Body of pancreas (tissue), 4 donors: ENCODE measurements at places on chromosomes 2 and 18.

- peak; percentile 63 for DNase-seq
Observed at GRCh38 chr2:180983468-180984242, 3.2 kb downstream of the UBE2E3 start.

GRCh38 chr18:63158676-63159291 lies 160.8 kb downstream of the BCL2 start:
- DNase-seq: no peak

- peak; percentile 85 for DNase-seq
Observed at GRCh38 chr18:63882333-63883141, 5.0 kb upstream of the SERPINB2 start.

- no peak for DNase-seq
Observed at GRCh38 chr2:109436610-109437225, 177.0 kb downstream of the SEPTIN10 start.

- no peak for DNase-seq
Observed at GRCh38 chr2:21019678-21020021, 24.2 kb downstream of the APOB start.

- DNase-seq: no peak
Observed at GRCh38 chr2:210544831-210545230, 11.6 kb upstream of the CPS1 start.

GRCh38 chr18:67608191-67608590 lies 91.7 kb upstream of the DSEL start:
- no peak for DNase-seq

GRCh38 chr2:142131010-142131669 lies at the start of gene LRP1B:
TSS of gene LRP1B (minus strand) at chr2:142131016. CDS start at chr2:142130729, 287 bp downstream.
- peak; percentile 13 for DNase-seq

- peak; percentile 14 for DNase-seq
Observed at GRCh38 chr2:16069663-16069932, 129.2 kb downstream of the MYCN start.

- DNase-seq: no peak
Observed at GRCh38 chr2:155178921-155179320, 480.4 kb downstream of the KCNJ3 start.

GRCh38 chr2:173191601-173192000 lies 116.0 kb downstream of the MAP3K20 start:
- DNase-seq: no peak

GRCh38 chr2:54952978-54953456 lies 97.2 kb downstream of the RTN4 start:
- DNase-seq: no peak

- no peak for DNase-seq
Observed at GRCh38 chr2:240582781-240583180, 3.8 kb upstream of the CAPN10 start.

DNA sequence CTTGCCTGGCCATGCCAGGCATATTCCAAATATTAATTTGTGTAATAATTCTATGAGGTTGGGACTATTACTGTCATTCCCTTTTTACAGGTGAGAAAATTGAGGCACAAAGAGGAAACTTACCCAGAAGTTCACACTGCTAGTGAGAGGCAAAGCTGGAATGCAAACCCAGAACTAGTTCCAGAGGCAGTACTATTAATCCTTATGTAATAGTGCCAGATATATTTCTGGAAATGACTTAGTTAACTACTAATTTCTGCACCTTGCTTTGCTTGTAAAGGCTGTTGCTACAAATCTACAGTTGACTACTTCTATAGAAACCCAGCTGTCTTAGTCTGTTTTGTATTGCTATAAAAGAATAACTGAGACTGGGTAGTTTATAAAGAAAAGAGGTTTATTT lies 5.3 kb upstream of the CFLAR start:
- DNase-seq: no peak

- no peak for DNase-seq
Observed at GRCh38 chr2:16119741-16120140, 179.4 kb downstream of the MYCN start.

- DNase-seq: no peak
Observed at GRCh38 chr2:238653431-238654109, 194.3 kb upstream of the TWIST2 start.

DNA sequence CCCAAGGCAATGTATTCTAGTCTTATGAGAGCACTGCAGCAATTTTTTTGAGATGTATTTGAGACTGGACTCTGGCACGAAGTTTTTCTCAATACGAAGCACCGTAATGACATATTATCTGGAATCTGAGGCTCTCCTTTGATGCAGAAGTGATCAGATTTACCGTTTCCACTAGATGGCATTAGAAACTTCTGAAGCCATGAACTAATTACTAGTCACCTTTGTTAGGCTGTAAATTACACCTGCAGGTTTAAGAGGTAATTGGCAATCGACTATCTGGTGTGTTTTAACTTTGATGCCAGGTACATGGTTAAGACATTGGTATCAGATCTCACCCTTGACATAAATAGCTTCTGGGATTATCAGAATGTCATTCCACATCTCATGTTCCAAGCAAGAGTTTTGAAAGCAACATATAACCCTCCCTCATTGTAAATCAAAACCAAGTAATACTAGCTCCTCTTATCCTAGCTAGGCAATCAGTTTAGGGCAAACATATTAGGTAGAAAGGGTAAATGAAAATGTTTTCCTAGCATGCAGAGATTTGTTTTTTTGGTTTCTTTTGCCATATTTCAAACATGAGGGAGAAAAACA lies 254.6 kb upstream of the SPRED2 start:
- no peak for DNase-seq

DNA sequence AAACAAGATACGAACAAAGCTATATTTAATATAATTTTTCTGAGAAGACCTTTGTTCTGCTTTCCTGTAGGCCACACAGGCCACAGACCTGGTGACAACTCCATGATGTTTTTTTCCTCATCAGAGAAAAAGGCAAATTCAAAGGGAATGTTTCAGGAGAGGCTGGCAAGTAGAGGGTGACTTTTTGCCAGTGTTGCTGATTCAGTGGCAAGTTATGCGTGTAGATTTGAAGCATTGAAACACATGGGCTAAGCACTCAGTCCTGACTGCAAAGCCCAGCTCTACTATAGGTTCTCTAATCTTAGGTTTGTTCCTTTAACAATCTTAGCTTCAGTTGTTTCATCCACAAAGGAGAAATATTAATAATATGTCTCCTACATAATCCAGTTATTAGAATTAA lies 499.8 kb downstream of the SUCLG1 start:
- no peak for DNase-seq

- no peak for DNase-seq
Observed at GRCh38 chr2:191174442-191174841, 23.6 kb upstream of the STAT4 start.

DNA sequence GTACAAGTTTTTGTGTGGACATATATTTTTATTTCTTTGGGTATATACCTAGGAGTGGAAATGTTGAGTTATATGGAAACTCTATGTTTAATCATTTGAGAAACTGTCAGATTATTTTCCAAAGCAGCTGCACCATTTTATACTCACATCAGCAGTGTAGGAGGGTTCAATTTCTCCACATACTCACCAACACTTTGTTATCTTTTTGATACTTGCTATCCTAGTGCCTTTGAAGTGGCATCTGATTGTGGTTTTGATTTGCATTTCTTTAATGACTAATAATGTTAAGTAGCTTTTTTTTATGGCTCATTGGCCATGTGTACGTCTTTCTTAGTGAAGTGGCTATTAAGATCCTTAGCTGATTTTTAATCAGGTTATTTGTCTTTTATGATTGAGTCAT lies 64.7 kb upstream of the SLC8A1 start:
- DNase-seq: no peak

DNA sequence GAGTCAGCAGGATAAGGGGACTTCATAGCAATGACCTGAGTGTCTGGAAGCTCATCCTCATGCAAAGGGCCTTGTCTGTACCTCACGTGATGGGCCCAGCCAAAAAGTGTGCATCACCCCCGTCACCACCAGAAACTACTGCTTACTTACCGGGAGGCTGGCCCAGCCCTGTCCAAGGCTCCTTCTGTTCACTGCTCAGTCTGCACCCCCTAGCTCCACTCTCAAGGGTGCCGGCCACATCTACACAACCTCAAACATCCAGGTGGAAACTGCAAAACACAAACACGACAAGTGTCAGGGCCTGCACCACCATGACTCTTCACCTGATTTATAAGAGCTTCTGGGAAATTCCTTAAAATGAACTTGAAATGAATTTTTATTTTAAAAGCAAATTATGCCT lies 55.1 kb downstream of the ADD2 start:
- no peak for DNase-seq

DNA sequence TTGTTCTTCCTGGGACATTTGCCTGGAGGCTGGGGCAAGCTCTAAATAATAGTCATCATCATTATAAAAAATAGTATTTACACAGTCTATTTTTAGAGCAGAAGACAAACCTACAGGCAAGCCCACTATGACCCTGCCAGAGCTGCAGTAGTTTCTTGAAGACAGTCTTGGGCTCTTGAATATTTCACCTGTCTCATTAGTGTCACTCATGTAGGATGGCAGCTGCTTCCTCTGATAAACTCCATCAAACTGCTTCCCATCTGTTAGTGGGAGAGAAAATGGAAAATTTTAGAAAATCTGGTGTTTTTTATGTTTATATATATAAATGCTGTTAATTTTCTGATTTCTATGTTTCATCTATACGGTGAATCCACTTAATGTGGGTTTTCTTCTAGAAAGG lies 8.5 kb upstream of the CYRIA start:
- no peak for DNase-seq

GRCh38 chr2:240355001-240355891 lies 80.2 kb upstream of the GPC1 start:
- no peak for DNase-seq

DNA sequence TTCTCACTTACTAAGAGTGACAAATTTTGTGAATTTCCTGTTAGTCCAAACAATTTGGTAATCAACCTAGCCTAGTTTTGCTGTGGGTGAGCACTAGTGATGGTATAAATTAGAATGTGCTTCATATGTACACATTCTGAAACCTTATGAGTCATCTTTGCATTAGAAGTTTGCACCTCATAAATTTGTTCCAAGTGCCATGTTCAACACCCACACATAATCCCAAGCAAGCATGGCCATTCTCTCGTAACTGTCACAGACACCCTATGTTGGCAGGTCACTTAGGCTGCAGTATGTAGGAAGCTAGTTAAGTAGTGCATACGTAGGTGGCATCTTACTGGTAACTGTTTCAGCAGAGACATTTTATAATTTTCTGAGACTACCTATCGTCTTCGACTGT lies 46.9 kb downstream of the NAB1 start:
- DNase-seq: no peak

DNA sequence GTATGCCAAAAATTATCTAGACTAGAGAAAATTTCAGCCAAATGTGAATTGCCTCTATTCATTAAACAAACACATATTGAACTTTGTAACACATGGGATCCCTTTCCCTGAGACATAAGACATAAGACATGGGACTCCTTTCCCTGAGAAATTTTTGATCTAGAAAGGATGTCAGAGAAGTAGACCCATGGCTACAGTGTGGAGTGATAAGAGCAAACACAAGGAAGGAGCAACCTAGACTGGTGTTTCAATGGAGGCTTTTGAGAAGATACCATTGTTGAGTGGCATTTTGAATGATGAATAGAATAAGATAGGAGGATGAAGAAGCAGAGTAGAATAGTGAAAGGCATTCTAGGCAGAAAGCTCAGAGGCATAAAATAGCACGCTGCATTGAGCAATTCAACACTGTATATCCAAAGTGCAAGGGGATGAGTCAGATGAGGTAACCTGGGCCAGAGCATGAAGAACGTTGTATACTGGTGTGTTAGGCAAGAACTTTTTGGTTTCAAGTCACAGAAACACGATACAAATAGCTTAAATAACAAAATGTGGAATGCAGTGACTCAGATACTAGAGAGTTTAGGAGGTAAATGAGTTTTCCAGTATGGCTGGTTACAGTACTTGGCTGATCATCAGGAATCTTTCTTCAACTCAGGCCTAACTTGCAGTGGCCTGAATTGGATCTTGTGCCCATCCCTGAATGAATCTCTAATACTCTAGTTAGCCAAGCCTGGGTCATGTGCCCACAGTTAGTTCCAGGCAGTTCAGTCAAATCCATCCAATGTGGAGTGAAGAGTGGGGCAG lies 129.8 kb upstream of the TANK start:
- DNase-seq: no peak

DNA sequence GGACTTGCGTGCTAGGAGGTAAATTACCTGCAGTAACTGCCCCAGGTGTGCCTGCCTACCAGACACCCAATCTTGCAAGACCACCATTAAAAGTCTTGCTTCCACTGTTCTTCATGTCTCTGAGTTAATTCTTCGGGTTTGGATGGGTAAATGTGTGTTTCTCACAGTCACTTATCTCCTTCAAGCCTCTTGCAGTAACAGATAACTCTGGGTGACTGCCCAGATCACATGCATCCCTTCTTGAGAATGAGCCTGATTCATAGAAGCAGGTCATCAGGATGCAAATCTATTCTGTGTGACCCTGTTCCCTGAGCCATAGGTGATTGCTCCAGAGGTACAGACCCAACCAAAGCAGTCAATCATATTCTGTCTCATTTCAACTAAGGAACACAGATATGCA lies 194.6 kb downstream of the METTL4 start:
- DNase-seq: no peak

GRCh38 chr2:223897669-223898330 lies 47.3 kb downstream of the WDFY1 start:
- DNase-seq: no peak

DNA sequence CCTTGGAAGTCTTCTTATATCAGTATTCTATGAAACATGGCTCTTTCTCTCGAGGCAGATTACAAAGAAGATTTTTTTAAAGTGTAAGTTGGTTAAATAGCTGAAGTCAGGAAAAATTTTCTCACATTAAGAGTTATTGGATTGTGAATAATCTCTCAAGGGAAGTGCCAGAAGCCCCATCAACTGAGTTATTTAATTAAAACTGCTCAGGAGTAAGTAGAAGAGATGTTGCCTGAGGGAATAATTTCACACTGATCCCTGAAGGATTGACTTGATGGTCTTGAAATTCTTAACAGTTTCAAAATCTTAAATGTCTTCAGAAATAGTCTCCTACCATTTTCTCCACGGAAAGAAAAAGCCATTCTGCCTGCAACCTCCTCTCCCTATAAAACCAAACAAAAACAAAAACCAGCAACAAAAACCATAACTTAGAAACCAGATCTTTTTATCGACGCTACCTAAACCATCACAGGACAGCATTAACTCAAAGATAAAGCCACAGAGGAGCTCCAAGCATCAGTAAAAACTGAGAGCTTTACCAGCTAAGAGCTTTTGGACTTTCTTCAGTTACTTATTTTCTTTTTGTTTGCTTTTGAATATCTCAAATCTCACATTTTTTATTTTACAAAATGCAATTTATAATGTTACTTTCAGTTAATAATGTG lies 12.9 kb downstream of the CD226 start:
- DNase-seq: no peak

DNA sequence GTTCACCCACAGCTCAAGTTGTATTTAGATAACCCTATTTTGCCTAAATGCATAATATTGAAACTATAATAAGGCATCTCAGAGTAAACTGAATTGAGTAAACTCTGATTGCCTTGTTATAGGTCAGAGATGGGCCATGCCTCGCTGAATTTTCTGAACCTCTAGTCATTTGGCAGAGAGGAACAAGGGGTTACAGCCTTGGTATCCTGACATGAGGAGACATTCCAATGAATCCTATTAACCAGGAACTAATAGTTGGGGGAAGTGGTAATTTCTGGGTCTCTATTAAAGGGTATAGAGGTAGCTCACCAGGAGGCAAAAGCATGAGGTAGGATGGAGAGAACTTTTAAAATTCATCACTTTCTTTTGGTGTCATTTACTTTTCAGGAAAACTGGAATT lies 227.4 kb upstream of the CHST9 start:
- no peak for DNase-seq

- no peak for DNase-seq
Observed at GRCh38 chr18:61542596-61542995, 209.4 kb downstream of the CDH20 start.
